ENCODE measurements at places on chromosomes 13 and 19.

DNA sequence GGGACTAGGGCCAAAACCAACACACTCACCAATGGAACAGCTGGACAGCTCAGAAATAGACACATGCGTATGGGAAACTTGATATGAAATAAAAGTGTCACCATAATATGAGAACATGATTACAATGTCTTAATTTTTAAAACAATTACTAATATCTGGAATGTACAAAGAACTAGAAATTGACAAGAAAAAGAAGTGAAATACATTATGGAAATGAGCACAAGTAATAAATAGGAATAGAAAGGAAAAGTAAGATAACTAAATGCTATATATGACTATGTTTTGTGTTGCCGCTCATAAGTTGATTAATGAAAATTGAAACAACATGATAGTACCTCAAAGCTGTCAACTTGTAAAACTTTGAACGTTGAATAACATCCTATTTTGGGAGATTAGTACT lies 801.1 kb downstream of the SLITRK5 start:
- DNase-seq: no peak

DNA sequence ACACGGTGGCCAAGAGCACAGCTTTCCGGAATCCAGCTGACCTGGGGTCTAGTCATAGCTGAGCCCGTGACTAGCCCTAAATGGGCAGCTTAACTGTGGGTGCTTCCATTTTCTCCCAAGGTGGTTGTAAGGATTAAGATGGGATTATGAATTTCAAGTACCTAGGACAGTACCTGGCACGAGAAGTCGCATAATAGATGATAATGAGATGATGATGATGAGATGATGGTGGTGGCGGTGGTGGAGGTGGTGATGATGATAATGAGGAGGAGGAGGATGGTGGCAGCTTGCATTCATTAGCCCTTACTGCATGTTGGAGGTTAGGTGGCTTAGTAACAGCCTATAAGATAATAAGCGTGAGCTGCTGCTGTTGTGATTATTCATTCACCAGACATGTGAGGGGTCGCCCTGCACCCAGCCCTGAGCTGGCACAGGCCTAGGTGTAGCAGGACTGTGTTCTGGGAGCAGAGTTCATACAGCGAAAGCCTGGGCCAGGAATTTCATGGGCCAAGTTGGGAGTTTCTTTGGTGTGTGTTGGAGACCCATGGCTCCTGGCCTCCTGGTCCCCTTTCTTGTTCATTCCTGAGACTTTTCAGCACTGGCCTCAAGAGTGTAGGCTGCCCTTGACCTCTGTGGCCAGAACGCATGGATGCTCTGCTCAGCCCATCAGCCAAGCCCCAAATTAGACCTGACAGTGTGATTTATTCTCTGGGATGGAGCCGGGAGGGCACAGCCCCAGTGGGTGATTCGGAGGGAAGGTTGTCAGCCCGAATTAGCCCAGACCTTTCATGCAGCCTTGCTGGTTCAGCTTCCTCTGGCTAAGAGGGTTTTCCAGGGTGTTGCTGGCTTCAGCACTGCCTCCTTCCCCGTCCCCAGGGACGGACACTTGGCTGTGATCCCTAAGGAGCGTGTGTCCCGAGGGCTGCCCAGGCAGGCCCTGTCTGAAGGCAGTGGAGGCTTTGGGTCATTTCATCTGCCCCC lies 128.8 kb downstream of the SIPA1L3 start:
- no peak for DNase-seq

DNA sequence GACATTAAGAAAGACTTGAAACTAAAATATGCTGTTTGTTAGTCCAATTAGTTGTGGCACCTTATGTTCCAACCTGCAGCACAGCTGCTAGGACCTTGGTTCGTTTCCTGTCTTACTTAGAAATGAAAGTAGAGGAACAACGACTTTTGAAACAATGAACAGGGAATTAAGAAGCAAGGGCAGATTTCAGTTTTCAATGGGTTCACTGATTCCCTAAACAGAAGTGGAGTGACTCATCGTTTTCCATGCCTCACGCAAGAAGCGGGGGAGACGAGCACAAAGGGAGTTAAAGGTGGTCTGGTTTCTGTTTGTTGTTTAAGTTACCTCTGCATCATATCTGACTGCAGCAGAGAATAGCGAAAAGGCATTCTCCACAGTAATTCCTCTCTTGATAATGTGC lies 44.8 kb downstream of the PHF11 start:
- DNase-seq: no peak

GRCh38 chr19:38617283-38617763 lies 430 bp downstream of the MAP4K1 start:
- no peak for DNase-seq

DNA sequence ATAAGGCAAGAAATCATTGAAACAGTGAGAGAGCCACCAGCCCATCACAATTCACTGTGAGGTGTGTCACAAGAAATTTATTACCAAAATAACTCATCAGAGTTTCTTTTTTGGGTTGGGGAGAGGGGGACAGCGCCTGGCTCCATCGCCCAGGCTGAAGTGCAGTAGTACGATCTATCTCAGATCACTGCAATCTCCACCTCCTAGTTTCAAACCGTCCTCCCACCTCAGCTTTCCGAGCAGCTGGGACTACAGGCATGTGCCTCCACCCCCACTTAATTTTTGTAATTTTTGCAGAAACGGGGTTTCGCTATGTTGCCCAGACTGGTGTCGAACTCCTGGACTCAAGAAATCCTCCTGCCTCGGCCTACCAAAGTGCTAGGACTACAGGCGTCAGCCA lies 3.6 kb downstream of the IFNL1 start:
- DNase-seq: no peak

DNA sequence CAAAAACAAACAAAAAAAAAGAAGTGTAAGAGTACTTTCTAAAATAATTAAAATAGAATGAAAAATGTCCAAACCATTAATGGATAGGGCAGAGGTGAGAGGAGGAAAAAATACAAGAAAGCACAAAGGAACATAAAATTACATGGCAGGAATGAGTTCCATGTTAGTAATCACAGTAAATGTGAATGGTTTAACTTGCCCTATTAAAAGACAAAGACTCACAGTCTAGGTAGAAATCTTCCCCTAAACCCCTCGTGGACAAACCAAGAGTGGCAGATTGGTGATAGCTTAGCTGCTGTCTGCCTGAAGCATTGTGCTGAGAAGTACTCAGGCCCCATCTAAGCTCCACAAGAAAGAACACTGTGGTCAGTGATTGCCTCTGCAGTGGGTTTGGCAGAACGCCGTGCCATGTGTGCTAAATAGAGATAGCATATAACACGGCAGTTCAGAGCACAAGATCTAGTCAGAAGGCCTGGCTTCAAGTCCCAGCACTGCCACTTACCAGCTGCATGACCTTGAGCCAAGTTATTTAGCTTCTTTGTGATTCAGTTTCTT lies 103.5 kb downstream of the DPF1 start:
- no peak for DNase-seq

- DNase-seq: no peak
Measured at GRCh38 chr19:14916848-14917247, 24.4 kb upstream of the OR7C2 start.

DNA sequence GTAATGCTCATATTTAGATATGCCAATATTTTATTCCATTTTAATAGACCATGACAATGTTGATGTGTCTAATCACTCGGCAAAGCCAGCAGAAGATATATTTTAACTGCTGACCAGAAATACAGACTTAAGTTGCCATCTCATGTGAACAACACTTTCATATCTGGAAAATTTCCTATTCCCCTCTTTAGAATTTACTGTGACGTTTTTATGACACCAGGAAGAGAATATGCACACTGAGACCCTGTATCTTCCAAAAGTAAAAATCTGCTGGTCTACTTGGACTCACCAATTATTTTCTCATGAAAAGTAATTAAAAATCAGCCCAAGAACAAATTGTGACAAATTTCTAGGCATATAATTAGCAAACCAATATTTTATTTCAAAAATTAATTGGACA lies 2.1 kb downstream of the PROSER1 start:
- no peak for DNase-seq

GRCh38 chr19:35031072-35031881 lies 1.0 kb downstream of the SCN1B start:
- no peak for DNase-seq

DNA sequence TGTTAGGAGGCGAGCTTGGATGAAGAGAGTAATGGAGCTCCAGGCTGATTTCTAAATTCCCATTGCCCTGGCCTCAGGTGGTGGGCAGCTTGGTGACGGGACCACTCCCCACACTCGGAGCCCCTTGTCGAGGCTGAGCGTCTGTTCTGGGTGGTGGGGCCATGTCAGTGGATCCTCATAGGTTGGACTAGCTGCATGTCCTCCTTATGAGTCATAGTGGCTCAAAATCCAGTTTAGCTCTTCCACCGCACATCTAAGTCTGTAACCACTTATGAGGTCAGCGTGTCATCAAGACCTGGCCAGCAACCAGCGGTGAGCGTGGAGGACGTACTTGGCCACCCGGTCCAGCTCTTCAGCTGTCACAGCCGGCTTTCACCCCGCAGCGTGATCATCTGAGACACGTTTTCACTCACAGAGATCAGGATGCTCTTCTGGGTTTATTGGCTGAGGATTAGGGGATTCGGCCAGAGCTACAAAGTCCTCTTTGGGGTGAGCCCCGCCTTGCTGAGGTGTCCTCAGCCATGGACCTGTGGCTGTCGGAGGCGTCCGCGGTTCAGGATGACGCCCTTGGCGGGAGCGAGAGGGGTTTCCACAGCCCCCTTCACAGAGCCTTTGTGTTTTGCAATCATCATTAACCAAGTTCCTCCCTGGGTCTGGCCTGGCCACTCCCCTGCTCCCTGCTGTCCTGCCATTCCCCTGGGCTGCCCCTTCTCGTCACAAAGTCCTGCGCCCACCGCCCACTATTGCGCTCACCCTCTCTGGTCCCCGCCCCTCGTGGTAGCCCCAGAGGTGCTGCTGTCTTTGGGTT lies 41.9 kb downstream of the ADPRHL1 start:
- no peak for DNase-seq

GRCh38 chr13:78201411-78201810 lies 282.8 kb upstream of the EDNRB start:
- DNase-seq: no peak

GRCh38 chr13:59607780-59608233 lies 555.9 kb downstream of the DIAPH3 start:
- no peak for DNase-seq
